ENCODE measurements at places on chromosomes 7 and 10.

DNA sequence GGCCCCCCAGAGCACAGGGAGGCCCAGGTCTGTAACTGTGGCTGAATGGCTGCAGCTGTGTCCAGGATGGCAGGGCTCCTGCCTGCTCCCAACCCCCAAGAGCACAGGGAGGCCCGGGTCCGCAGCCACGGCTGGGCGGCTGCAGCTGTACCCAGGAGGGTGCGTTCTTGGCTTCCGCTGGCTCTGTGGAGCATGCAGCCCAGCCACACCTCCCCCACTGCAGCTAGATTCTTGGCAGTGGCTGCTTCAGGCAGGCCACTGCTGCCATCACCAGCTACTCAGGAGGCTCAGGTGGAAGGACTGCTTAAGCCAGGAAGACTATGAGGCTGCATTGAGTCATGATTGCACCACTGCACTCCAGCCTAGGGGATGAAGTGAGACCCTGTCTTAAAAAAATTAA lies 27.9 kb downstream of the C7orf25 start:
- DNase-seq: peak; percentile 28

- DNase-seq: no peak
Measured at GRCh38 chr7:118149394-118149793, 34.6 kb upstream of the LSM8 start.

- no peak for DNase-seq
Measured at GRCh38 chr7:52705768-52706167, 329.7 kb upstream of the POM121L12 start.

DNA sequence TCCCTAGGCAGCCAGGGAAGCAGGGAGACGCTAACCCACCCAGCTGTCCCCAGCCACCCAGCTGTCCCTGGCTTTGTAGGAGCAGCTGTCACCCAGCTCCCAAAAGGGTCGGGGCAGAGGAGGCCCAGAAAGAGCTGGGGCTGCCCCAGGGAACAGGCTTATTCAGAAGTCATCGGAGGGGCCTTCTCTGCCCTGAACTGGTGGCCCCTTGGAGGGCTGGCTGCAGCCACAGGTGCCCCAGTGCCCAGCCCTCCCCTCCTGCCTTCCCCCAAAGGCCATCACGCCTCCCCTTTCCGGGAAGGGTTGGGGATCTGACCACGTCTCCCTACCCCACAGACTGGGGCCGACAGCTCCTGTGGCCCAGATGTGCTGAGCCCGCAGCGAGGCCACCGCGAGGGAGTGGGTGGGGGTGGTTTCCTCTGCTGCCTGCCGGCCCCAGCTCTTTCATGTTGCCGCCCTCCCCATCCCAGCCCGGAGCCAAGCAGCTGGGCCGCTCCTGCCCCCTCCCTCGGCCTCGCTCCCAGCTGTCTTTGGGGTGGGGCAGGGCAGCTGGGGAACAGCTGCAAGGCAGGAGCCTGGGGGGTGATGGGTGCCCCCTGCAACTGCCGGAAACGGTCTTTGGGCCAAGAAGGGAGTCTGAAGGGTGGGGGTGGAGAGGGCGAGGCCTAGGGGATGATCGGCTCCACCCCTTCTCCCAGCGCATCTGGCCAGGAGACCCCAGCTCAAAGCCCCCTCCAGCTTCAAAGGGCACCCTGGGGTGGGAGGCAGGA lies 16.8 kb downstream of the TRIM8 start:
- peak; percentile 77 for DNase-seq

DNA sequence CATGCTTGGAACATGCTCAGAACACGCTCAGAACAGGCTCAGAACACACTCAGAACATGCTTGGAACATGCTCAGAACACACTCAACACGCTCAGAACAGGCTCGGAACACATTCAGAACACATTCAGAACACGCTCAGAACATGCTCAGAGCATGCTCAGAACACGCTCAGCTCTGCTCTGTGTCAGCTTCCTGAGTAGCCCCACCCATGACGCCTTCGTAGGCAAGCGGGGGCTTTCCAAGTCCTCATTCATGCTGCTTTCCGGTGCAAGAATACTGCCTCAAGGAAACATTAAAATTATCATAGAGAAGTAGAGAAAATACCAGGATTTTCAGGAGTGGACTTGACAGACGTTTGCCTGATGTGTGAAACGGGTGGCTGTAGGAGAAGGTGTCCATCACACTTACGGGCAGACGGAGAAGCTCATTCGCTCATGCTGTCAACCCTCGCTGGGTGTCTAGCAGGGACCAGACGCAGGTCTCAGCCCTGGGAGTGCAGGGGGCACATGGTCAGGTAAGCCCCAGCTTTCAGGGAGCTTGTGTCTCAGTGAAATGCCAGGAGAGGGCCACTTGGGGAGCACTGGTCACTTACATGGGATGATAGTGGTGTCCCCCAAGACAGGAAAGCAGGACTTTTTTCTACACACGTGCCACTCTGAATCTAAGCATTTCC lies 24.7 kb downstream of the EN2 start:
- no peak for DNase-seq

GRCh38 chr7:87658553-87658952 lies 30.4 kb downstream of the RUNDC3B start:
- no peak for DNase-seq

DNA sequence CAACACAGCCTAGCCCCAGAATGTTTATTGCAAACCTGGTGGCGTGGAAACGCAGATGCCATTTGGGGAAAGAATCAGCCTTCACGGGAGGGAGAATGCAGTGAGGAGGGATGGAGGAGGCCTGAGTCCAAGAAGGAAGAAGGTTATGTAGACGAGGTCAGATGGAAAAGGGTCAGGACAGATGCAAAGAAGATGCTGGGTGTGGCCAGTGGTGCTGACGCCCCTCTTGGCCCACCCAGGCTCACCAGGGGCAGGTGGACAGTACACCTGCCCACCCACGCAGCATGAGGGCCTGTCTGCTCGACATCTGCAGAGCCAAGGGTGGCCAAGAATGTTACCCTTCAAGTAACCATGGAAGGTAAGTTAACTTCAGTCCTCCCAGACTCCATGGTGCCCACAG lies 40.5 kb downstream of the OAT start:
- DNase-seq: no peak

- DNase-seq: no peak
Measured at GRCh38 chr10:127161482-127161881, 34.9 kb downstream of the INSYN2A start.

GRCh38 chr10:73839276-73839966 lies 28.0 kb upstream of the NDST2 start:
- DNase-seq: no peak

GRCh38 chr7:151744656-151745638 lies 132.0 kb downstream of the PRKAG2 start:
- peak; percentile 73 for DNase-seq

DNA sequence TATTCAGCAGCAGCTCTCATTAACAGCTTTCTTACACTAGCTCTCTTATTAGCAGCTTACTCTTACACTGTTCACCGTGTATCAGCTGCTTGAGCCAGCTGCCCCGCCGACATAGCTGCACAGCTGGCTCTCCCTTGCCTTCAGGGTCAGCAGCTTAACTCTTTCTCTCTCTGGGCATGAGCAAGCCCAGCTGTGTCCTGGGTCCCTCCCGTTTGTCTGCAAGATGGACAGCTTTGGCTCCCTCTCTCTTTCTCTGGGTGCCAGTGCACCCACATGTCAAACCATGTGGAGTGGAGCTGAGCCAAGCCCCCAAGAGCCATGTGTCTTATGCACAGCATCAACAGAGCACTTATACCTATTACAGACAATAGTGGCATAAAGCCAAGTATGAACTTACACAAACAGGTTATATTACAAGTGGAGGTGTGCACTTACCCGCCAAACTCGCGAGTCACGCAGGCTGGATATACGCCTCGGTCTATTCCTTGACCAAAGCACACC lies 35.7 kb upstream of the MTPAP start:
- no peak for DNase-seq

- no peak for DNase-seq
Measured at GRCh38 chr10:16741540-16741939, 75.7 kb downstream of the RSU1 start.

- DNase-seq: peak; percentile 28
Measured at GRCh38 chr7:77351539-77352004, 64.6 kb downstream of the GSAP start.

DNA sequence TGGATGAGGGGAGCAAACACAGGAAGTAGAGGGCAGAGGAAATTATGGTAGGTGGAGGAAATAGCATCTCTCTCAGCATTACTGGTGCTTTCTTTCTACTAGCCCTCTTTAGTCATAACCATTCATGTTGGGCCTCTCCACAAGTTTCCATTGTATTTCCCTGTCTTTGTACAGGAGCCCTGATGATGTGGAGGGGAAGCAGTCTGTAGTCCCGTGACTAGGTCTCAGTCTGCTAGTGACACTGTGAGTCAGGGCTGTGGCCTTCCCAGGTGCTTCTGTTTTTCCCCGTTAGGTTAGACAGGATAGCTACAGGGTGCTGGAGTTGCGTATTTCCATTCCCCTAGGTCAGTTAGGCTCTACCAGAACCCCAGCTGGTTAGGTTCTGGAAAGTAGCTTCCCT lies 82.9 kb upstream of the NAMPT start:
- DNase-seq: no peak

GRCh38 chr7:127619681-127620405 lies 1.9 kb upstream of the PAX4 start:
- no peak for DNase-seq

GRCh38 chr7:147584771-147585193 lies 1005.8 kb upstream of the C7orf33 start:
- DNase-seq: no peak

DNA sequence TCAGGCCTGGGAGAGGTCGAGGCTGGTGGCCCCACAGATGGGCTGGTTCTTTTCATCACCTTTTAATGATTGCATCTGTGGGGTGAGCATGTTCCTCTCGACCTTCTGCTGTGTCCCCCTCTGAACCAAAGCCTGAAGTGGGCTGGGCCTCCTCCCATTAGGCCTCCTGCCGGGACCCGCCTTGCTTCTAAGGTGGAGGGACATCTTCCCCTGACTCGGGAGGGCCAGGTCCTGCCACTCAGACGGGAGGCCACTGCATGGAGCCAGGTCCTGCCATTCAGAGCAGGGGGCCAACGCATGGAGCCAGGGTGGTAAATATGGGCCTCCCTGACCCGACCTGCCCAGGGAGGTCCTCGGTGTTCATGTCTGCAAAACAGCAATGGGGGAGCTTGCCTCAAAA lies 188.4 kb downstream of the EBF3 start:
- no peak for DNase-seq

GRCh38 chr10:91864744-91865143 lies 44.5 kb downstream of the FGFBP3 start:
- no peak for DNase-seq

GRCh38 chr10:125231116-125231812 lies 70.9 kb upstream of the CTBP2 start:
- no peak for DNase-seq

- no peak for DNase-seq
Measured at GRCh38 chr7:48525736-48526732, 354.8 kb downstream of the ABCA13 start.

GRCh38 chr7:42263971-42264370 lies 27.0 kb upstream of the GLI3 start:
- peak; percentile 56 for DNase-seq

- DNase-seq: no peak
Measured at GRCh38 chr10:35892526-35892925, 250.4 kb upstream of the FZD8 start.

DNA sequence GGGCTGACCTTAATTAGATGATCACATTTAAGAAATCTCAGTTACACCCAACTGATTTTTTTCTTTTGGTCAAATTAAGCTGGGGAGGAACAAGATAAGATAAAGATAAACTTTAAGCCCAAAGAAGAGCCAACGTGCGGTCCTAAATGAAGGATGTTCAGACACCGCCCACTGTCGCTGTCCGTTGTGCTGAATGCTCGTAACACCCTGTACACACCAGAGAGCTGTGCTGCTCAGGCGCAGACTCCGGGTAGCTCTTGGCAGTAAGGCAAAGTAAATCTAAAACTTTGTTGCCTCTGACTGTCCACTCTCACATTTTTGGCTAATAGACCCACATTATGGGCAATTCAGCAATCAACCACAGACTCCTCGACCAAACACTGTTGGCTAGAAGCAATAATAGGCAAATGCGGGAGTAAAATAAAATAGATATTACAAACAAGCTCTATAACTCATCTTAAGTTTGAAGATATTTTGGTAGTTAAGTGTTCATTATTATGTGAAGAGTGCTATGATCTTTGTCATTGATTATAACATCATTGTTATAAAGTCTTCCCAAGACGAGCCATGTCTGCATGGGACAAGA lies 57.1 kb downstream of the PLPP4 start:
- no peak for DNase-seq

DNA sequence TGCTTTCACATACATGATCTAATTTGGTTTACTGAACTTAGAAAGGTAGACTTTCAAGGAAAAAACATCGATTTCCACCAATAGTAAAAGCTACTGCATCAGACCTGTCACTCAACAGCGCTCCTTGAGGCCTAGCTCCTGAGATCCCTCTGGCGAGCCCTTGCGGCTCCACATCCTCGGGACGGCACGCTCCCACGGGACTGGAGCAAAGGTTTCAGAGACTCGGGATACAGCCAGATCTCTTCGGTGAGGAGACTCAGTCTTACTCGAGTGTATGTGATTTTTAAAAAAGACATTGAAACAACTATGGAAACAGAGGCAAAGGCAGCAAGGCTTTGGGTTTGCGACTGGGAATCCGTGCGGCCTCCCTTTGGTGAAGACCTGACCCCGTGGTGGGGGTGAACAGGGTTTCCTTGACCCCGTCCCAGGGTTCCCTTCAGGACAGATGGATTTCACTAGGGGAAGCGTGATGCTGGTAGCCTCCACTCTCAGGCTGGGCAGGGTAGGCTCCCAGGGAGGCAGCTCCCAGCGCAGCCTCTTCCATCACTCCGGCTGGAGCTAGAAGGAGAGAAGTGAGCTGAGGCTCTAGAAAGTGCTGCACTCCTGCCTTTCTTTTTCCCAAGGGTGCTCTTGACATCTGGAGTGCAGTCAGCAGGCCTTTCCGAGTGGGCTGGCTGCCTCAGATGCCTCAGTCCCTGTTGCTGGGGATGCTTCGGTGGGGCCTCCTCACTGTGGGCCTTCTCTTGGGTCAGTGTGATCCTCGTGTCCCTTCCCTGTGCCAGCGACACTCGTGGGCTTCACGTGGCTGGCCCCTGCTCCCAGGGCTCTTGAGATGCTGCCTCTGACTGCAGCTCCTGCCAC lies 5.8 kb upstream of the ATP6V0E2 start:
- DNase-seq: no peak

- peak; percentile 93 for DNase-seq
Measured at GRCh38 chr7:148884299-148885022, 370 bp upstream of the EZH2 start.

GRCh38 chr10:94785211-94785610 lies 22.7 kb downstream of the CYP2C19 start:
- DNase-seq: no peak

GRCh38 chr7:120898715-120899499 lies 41.0 kb upstream of the TSPAN12 start:
- no peak for DNase-seq

DNA sequence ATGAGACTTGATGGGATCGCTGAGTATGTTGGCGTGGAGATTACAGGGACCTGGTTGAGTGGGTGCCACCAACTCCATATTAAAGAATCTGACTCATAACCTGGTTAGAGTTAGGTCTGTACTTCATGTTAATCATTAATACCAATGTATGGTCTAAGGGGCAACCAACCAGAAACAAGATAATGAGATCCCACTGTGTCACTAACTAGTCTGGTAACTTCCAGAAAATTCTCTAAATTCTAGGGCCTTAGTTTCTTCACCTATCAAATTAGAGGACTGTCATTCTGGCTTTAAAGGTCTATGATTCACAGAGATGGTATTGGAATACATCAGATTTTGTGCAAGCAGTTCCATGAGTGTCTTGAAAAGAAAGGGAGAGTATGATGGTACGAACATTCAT lies 102.2 kb downstream of the SNX10 start:
- DNase-seq: no peak
